ENCODE measurements at places on chromosomes 2 and 18. TPM values are rescaled to one million over a fixed set of nuclear protein-coding genes. Genes with fewer than 3 reads are reported as not detected.

GRCh38 chr2:70861777-70862625 is 26.4 kb upstream of the CD207 start:
- peak; percentile 21 for DNase-seq

Gene DPP4
- 0.43 TPM for polyA plus RNA-seq

DNA sequence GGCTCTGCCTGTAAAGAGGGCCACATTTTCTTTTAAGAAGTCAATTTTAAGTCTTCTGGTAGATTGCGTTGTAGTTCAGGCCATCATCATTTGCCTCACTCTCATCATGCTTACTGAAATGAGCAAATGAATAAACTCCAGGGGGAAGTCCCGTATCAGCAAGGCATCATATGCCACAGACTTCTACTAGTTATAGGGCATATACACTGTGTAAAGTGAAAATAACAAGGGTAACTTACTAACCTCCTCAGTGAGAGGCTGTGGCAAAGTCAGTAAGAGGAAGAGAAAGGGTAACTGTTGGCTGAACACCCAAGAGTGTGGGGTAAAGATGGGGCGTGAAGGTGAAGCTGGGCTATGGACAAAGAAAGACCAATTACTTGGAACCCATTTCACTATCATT is 456.2 kb downstream of the SPAG16 start:
- no peak for DNase-seq

GRCh38 chr2:19649785-19650380 is 251.9 kb downstream of the TTC32 start:
- peak; percentile 99 for DNase-seq

Gene NEU4
- polyA plus RNA-seq: not detected

GRCh38 chr2:63880625-63881024 is 38.9 kb downstream of the UGP2 start:
- DNase-seq: no peak

DNA sequence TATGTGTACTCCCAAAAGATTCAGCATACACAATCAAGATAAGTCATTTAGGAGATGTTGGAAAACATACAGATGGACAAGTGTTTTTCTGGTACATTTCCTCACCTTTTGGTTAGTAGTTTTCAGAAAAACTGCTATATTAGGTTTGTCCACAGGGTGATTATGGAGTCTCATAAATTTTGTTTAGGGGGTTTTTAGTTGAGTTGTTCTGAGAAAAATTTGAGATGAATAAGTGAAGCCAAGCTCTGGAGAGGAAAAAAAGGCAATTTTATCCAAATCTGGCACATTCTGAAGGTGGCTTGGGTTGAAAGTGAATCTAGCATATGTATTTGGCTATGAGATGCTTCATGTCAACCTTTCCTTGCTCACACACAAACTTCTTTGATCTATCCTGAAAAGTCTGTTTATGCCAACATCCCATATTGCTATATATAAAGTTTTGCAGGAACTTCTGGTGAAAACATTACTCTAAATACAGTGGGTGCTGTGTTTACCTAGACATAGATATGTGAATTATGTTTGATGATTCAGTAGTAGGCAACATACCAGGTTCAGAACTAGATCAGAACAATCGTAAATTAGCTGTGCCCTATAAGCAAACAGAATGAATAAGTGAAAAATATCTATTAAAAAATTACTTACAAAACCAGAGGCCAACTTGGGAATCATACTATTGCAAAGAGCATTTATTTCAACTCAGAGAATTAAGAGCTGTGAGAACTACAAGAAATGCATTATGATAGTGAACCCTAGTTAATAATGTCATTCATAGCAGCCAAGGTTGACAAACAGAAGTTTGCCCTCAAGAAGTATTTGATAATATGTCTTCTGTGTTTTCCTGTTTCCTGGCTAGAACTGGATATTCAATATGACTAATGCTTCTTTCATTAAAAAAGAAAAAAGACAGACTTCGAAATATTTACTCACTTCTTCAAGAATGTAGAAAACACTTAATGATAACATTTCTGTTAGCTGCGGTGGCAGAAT is 552.0 kb downstream of the IRS1 start:
- peak; percentile 52 for DNase-seq

DNA sequence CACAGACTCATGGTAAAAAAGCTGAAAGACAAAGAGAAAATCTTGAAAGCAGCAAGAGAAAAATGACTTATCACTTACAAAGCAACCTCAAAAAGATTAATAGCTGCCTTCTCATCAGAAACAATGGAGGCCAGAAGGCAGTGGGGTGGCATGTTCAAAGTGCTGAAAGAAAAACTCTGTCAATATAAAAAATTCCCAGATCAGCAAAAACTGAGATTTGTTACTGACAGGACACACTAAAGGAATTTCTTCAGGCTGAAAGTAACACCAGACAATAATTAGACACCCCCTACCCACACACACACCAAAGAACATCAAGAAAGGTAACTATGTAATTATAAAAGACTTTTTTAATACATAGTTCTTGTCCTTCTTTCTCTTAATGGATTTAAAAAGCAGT is 311.1 kb downstream of the CLIP4 start:
- no peak for DNase-seq

Gene EVA1A
- 31.9 TPM for polyA plus RNA-seq

DNA sequence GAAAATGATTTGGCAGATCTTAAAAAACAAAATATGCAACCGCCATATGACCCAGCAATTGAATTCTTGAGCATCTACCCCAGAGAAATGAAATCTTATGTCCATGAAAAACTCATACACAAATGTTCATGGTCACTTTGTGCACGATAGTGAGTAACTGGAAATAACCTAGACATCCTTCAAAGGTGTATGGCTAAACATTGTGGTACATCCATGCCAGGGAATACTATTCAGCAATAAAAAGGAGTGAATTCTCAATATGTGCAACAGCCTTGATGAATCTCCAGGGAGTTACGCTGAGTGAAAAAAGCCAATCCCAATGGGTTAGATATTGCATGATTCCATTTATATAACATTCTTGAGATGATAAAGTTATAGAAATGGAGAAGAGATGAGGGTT is 112.7 kb upstream of the SMAD2 start:
- no peak for DNase-seq

DNA sequence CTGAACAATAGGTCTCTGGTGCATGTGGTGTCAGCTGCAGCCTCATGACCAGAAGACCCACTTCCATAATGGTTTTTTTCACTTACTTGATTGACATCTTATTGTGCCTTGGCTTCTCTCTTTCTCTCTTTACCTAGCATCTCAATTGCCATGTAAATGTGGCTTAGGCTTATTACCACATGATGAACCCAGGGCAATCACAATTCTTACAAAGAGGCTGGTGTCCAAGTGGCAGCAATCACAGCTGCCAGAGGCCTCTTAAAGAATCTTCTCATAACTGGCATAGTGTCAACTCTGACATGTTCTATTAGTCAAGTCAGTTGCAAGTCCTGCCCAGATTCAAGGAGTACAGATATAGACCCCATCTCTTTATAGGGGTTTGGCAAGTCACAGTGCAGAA is 1224.8 kb downstream of the SUCLG1 start:
- DNase-seq: no peak

GRCh38 chr2:239040152-239040761 is 192.4 kb downstream of the TWIST2 start:
- DNase-seq: no peak

DNA sequence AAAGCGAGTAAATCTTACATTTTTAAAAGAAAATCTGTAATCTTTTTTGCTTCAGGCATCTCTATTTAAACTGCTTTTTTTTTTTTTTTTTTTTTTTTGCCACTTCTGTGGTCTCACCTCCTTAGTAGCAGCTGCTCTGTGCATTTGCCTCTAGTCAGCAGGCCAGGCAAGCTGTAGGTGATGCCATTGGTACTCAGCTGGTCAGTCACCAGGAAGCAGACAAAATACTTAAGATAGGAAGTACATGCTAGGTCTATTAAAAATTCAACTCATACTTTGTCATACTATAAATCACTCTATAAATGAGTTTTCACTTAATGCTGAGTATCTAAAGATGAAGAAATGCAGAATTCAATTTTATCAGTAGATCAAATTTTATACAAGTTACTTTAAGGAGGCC is 83.7 kb downstream of the KYNU start:
- DNase-seq: no peak

- DNase-seq: no peak
Measured at GRCh38 chr18:37402735-37403099, 162.9 kb downstream of the CELF4 start.

- DNase-seq: no peak
Measured at GRCh38 chr2:3283206-3283605, 94.4 kb downstream of the EIPR1 start.

Gene DSG4
- not detected for polyA plus RNA-seq

Gene DYNC2LI1
- polyA plus RNA-seq: 11.2 TPM

Gene ICOS
- polyA plus RNA-seq: not detected

DNA sequence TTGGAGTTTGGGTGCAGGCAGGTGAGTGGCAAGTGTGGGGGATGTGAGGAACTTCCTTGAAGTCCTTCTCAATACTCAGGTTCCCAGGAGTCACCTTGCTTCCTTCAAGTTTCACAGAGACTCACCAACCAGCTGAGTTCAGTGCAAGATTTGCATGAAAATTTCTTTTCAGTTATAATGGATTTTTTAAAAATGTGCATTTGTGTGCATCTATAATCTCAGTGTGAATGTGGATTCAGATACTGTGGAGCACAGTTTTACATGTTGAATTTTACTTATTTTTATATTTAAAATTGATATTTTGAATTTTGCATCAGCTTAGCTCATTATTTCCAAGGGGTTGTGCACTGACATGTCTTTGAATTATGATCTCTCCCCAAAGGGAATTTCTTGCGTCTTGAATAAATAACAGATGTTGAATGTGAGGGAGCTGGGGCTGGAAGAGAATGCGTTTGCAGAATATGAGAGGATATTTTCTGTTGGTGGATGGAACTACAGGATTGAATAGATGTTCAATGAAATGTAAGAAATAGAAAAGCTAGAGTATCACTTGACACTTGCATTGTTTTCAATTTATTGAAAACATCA is 184.3 kb downstream of the RPRM start:
- DNase-seq: no peak

GRCh38 chr2:170161516-170162270 is 16.3 kb upstream of the MYO3B start:
- no peak for DNase-seq

- DNase-seq: no peak
Measured at GRCh38 chr18:51716277-51716676, 518.8 kb upstream of the MEX3C start.

- DNase-seq: no peak
Measured at GRCh38 chr2:128623776-128624761, 305.4 kb upstream of the HS6ST1 start.

GRCh38 chr2:28681158-28681571 is 70.5 kb upstream of the PPP1CB start:
- DNase-seq: peak; percentile 58

Gene LONRF2
- polyA plus RNA-seq: not detected

- DNase-seq: no peak
Measured at GRCh38 chr2:12070153-12070552, 323.7 kb downstream of the LPIN1 start.

DNA sequence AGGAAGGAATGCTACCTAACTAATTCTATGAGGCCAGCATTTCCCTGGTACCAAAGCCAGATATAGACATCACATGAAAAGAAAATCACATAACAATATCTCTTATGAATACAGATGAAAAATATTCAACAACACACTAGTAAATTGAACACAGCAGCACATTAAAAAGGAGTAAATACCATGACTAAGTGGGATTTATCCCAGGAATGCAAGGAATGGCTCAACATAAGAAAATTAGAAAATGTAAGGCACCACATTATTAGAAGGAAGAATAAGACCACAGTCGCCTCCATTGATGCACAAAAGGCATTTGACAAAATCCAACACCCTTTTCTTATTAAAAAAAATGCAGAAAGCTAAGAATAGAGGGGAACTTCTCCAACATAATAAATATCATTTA is 133.9 kb downstream of the TTC32 start:
- DNase-seq: no peak

Gene MROH2A
- polyA plus RNA-seq: 0.11 TPM

Gene SERPINB3
- polyA plus RNA-seq: 0.58 TPM

GRCh38 chr18:36775396-36775795 is 53.4 kb downstream of the TPGS2 start:
- DNase-seq: no peak

Gene RALBP1
- polyA plus RNA-seq: 33.8 TPM

- DNase-seq: no peak
Measured at GRCh38 chr2:20207051-20207450, 17.9 kb downstream of the SDC1 start.

Measured in foreskin keratinocyte (primary cell).